NCI-H446 (cell line): ENCODE measurements at places on chromosomes 13 and 19.

DNA sequence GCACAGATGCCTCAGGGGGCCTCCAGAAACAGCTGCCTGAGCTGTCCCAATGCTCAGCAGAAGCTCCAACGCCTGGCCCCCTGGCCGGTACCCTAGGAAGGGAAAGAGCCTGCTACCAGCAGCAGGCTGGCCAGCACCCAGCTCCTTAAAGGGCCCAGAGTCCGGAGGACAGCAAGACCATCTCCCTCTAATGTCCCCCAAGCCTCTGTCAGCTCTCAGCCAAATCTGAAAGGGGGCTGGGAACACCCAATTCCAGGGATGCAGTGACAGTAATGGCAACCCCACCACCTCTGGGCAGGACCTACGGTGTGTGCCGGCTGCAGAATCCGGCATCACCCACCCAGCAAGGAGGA lies 4.2 kb downstream of the PPP6R1 start:
- DNase-seq: no peak

GRCh38 chr19:32677657-32678056 lies 2.0 kb downstream of the RGS9BP start:
- no peak for DNase-seq

GRCh38 chr13:72552731-72553130 lies 174.7 kb downstream of the MZT1 start:
- no peak for DNase-seq

DNA sequence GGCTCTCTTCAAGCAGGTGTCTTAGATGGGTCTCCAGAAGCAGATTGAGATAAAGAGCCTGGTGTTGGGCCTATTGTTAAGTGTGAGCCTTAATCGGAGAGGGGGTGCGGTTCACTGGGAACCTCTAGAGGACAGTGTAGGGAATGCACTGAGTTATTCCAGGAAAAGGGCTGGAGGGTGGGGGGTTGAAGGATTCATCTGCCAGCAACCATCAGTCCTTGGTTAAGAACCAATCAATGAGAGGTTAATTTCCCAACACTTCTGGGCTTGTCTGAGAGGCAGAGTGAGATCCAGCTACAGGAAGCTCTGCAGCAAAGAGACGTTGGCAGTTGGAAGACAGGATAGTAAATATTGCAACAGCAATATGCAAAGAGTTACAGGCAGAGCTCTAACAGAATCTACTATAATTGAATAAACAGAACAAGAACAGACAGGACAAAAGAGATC lies 28.7 kb downstream of the CYP4F2 start:
- peak; percentile 7 for DNase-seq

DNA sequence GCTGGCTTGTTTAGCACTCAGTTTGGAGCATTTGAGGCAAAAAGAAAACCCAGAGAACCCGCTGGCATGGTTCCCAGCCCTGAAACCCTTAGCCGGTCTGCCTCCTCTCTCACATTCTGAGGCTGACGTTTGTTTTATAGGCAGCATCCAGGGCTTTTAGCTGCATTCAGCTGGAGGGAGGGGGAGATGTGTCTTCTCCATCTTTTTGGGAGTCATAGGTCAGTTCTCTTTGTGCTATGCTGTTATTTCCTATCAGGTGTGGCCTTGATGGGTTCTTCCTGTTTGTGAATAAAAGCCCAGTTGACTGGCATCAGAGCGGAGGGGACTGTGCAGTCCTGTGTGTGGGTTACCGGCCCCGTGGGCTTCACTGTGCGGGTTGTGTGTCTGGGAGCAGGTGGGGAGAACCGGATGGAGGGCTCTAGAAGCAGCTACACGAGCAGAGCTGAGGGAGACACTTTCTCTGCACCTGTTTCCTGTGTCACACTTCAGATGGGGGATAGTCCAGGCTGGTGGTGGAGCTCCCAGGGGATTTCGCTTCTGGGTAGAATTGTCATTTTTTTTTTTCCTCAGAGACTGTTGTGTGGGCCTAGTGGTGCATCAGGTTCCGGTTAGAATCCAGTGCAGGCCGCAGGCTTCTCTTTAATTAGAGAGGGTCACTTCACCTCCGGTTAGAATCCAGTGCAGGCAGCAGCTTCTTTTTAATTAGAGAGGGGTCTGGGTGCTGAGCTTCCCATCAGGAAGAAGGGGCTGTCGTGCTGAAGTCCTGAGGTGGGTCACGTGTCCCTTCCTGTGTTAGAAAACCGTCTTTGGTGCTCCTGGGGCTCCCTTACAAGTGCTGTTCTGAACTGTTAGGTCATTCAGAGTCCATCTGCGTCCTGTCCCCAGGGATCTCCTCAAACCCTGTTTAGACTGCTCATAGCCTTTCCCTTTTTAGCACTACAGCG lies 69.6 kb downstream of the ARHGEF7 start:
- DNase-seq: no peak

GRCh38 chr13:60351326-60351725 lies 45.7 kb upstream of the TDRD3 start:
- no peak for DNase-seq

DNA sequence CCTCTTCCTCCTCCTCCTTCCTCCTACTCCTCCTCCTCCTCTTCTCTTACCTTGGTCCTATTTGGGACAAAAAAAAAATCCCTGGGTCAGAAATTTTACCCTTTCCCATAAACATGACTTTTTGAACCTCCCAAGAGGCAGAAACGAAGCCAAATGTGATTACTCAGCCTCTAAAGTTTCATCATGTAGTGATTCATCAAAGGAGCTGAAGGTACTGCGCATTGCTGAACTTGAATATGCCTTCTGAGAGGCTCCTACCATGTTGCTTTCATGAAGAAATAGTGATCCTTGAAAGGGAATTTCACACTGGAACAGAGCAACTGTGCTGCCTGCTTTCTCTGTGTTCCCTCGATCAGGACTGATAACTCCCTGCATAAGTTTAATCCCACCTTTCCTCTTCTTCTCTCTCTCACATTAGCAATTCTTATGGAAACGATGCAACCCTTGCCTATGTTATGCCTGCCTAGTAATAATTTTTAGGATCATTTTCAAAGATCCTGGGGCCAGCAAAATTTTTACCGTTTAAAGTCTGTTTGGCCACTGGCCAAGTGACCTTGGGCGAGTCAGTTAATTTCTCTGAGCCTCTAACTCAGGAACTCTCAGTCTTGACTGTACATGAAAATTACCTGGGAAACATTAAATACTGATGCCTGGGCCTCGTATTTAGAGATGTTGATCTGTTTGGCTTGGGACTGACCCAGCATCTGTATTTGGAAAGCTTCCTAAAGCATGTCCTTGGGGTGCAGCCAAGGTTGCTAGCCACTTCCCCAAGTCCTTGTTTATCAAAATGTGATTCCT lies 149.5 kb downstream of the DCT start:
- no peak for DNase-seq

GRCh38 chr19:41930322-41930722 lies 2.1 kb upstream of the ERFL start:
- no peak for DNase-seq

- no peak for DNase-seq
Observed at GRCh38 chr19:3983936-3984583, 1.2 kb downstream of the EEF2 start.

GRCh38 chr19:39941615-39942365 lies 7.4 kb upstream of the FCGBP start:
- no peak for DNase-seq

- no peak for DNase-seq
Observed at GRCh38 chr13:60379837-60380565, 17.0 kb upstream of the TDRD3 start.

DNA sequence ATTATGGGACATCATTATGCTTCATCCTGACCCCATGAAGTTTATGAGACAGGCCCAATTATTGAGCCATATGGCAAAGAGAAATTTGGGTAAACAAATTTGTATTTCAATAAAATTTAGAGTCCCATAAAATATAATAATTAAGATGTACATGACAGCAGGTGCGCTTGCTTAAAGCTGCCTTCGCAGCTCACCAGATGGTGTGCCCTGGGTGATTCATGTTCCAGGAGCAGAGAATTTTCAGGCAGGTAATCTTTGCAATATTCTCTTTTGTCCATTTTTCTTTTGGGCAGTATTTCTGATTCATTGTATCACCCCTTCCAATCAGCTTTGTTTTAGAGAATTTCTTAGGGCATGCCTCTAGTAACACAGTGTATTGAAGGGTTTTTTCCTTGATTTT lies 39.5 kb upstream of the WASF3 start:
- DNase-seq: no peak

DNA sequence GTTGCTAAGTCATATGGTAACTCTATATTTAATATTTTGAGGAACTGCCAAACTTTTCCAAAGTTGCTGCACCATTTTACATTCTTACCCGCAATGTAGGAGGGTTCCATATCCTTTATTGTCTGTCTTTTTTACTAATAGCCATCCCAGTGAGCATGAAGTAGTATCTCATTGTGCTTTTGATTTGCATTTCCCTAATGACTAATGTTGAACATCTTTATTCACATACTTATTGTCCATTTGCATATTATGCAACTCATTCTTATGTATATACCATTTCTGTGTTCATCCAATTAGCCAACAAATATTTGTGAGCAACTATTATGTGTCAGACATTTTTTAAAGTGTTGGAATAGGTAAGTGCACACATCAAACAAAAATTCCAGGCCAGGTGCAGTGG lies 20.4 kb upstream of the ATP8A2 start:
- no peak for DNase-seq

GRCh38 chr13:79796136-79796535 lies 315.2 kb downstream of the NDFIP2 start:
- no peak for DNase-seq

GRCh38 chr19:1445185-1445931 lies 4.6 kb upstream of the APC2 start:
- peak; percentile 71 for DNase-seq

DNA sequence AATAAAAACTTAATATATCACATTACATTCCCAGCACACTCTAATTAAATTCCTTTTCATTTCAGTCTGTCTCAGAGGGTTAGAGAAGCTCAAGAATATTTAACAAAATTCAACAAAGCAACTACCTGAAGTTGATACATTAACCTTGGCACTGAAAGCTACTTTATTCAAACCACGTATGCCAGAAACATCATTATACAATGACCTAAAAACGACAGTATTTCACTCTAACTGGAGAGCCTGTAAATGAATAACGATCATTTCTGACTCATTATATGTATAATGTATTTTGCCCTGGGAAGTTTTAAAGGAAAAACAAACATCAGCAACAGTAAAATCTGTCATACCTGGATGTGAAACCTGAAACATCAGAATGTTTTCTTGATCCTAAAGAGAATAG lies 270.1 kb downstream of the SLITRK5 start:
- DNase-seq: no peak

DNA sequence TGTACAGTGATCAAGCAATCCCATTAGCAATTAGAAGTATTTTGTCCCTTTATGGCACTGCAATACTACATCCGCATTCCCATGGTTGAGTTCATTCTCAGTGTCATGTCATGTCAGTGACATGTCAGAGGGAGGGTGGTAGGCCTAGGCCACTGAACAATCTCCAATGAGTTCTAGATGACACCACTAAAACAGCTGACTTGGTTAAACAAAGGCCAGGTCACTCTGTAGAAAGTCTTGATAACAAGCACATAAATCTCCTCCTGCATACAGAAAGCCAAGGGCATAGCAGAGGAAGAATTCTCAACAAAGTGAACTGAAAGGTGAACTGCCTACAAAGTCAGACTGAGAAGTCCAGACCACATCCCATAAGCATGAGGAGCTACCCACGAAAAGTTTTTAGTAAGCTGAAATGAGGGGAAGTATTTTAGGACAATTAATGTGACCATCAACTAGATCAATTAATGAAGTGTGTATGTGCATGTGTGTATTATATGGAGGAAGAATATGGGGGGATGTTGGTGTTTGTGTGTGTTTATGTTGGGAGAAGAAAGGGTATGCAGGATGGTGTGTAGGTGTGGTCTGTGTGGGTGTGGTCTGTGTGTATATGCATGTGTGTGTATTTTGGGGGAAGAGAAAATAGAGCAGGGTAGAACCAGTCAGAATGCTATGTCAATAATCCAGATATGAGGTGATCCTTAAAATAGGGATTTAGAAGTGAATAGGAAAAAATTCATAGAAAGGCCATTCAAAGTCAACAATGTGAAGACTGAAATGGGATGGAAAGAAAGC lies 67.7 kb downstream of the TBC1D4 start:
- no peak for DNase-seq

- DNase-seq: no peak
Observed at GRCh38 chr19:34556488-34556887, 74.9 kb downstream of the WTIP start.

DNA sequence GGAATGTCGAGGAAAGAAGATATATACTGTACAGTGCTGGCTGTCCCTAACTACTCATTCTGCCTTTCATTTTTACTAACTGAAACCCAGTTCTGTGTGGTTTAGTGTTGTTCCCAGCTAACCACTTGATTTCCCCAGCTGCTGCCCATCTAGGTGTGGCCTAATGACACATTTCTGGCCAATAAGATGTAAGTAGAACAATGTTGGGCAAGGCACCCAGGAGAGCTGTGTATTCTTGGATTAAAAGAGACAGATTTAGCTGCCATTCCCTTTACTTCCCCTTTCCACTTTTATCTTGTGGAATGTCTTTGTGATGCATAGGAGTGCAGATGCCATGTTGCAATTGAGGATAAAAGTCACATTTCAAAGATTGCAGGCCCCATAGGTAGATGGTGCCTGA lies 28.3 kb upstream of the PCDH9 start:
- no peak for DNase-seq

DNA sequence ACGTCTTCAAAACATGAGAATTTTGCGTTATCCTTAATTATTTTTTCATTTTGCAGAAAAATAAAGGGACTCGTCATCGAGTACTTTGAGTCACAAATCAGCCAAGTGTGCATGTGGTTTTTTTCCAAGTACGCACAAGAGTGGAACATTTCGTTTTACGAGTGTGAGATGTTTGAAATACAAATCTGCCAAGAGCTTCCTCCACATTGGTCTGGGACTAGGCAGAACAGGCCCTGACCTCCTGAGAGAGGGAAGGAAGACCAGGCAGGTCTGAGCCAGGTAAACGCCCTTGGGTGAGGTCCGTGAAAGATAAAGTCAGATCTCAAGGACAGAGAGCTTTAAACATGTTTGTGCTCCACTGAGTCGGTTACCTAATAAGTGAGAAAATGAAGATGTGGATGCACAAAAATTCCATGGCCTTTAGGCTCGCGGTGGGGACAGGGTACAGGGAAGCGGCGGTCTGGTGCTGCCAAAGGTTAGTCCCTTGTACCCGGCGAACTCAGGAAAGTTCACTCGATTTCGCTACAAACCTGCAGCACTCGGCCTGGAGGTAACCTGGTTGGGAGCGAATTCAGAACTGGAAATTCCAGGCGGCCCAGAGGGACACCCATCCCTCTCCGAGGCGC lies 473 bp upstream of the ITM2B start:
- no peak for DNase-seq

- no peak for DNase-seq
Observed at GRCh38 chr13:45615501-45616101, at the start of gene ERICH6B. Gene ERICH6B, minus strand, starts transcription at chr13:45615739. Its CDS starts 18,734 bp downstream, at chr13:45597005.

DNA sequence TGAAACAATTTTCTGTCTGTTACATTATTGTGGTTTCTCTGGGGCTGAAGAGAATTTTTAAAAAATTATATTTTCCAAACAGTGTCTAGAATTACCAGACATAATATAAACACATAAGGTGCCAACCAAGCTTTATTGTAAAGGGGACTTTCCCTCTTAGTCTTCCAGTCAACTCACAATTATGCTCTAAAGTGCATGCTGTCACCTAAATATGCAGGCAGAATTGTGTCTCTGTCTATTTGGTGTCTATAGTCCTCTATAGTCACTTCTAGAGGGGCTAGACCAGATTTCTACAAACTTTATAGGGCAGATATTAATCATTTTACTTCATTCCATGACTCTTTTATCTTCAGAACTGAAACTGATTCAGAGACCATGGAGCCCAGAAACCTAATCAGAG lies 12.8 kb downstream of the ZNF254 start:
- no peak for DNase-seq

- no peak for DNase-seq
Observed at GRCh38 chr19:30719189-30719998, 347.2 kb downstream of the ZNF536 start.
